Heart right ventricle (tissue), 16 donors: ENCODE measurements at places on chromosomes 12 and 14.

DNA sequence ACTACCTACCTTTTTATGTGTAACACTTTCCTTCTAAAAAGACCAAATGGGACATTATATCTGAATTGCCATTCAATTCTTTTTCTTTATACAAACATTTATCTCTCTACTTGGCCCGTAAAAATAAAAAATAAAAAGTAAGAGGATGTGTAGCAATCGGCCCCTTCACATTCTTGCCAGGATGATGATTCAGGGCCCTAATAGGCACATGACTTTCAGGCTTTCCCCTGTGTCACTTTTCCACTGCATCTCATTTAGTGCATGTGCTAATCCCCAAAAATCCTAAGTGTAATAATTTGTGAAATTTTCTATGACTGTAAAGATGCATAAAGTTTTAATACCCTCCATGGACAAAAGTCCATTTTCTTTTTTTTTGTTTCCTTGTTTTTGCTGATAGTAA is 23.0 kb upstream of the ATP2B1 start:
- no peak for DNase-seq

- no peak for DNase-seq
These were observed 158.0 kb upstream of the ALG10B start for GRCh38 chr12:38158428-38159091.

- no peak for DNase-seq
These were observed 212.2 kb upstream of the TMEM260 start for GRCh38 chr14:56367416-56367815.

DNA sequence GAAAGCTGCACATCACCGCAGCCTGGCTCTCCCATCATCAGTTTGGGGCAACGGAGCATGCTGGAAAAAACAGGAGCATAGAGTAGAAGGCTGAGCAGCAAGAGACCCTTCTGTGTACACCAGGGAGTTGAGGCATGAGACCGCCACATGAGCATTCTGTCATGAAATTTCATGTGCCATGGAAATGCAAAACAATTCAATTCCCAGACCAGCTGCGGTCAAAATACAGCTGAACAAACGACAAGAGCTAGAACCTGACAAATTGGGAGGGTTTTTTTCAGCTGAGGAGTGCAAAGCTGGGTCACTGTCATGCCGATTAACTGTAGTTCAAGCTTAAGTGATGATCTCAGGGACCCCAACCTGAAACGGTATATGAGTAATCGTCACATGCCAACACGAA is 37.1 kb downstream of the TMEM30B start:
- no peak for DNase-seq

DNA sequence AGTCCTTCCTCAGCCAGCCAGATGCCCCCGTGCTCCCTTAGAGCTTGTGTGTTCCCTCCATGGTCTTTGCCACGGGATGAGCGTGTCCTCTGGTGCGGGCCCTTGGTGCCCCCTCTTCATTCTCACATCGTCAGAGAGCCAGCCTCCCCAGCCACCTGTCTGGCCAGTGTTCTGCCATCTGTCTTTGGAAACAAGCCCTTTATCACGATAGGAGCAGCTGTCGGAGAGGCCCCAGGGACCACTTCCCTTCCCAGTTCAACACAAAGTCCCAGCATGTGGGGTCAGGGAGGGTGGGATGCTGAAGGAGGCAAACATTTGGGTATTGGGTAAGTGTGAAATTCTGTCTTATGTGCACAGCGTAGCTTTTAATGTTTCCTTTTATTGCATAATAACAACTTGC is 44.5 kb downstream of the DYNC1H1 start:
- no peak for DNase-seq

DNA sequence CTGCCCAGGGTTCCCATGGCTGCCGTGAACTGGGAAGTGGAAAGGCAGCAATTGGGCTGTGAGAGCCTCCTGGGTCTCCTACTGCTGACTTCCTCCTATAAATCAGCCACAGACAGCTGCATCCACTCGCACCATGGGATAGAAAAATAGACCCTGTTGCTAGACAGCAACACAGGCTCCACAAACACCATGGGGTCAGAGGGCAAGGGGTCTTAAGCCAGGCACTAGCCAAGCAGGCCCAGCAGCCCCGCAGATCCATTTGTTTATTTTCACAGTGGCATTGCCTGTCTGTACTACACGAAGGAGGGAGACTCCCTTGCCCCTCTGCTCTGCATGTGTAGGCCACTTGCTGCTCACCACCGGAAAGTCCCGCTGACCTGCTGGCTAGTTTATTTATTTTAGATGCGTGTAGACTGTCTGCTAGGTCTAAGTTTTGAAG is 139.8 kb downstream of the DACT1 start:
- DNase-seq = no peak

DNA sequence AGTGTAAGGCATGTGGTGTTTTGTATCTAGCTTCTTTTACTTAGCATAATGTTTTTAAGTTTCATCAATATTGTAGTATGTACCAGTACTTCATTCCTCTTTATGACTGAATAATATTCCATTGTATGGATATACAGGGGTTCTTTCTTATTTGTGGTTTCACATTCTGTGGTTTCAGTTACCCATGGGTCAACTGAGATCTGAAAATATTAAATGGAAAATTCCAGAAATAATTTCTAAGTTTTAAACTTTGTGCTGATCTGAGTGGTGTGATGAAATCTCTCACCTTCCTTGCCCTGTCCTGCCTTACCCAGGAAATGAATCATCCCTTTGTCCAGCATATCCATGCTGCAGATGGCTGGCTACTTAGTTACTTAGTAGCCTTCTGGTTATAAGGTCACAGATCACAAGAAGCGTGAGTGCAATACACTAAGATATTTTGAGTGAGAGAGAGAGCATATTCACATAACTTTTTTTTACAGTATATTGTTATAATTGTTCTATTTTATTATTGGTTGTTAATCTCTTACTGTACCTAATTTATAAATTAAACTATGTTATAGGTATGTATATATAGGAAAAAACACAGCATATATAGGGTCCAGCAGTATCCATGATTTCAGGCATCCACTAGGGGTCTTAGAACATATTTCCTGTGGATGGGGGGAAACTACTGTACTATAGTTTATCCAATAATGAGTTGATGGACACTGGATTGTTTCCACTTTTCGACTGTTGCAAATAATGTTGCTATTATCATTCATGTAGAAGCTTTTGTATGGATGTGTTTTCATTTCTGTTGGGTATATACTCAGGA is 59.6 kb upstream of the LRTM2 start:
- no peak for DNase-seq
